A549 (cell line): ENCODE measurements at places on chromosomes 3 and 15. TPM values are rescaled to one million over a fixed set of nuclear protein-coding genes. Genes with fewer than 3 reads are reported as not detected.

OR5H15 gene
- not detected in 3 replicates for polyA plus RNA-seq

NR1I2 gene
- 0.05 TPM in 1 of 3 replicates, not detected in the others for polyA plus RNA-seq

NEO1 gene
- polyA plus RNA-seq = 26.8 to 35.1 TPM (median 30.3 TPM) in 3 replicates

RBP2 gene
- not detected in 3 replicates for polyA plus RNA-seq

MYNN gene
- polyA plus RNA-seq = 12.0 to 12.8 TPM (median 12.2 TPM) in 3 replicates

CSPG5 gene
- 0.93 to 1.1 TPM (median 1.1 TPM) in 3 replicates for polyA plus RNA-seq

ZMYND10 gene
- polyA plus RNA-seq = 0.71 to 0.84 TPM (median 0.77 TPM) in 3 replicates

ACAD9 gene
- 28.3 to 29.2 TPM (median 28.7 TPM) in 3 replicates for polyA plus RNA-seq

DPH6 gene
- 11.0 to 14.3 TPM (median 13.9 TPM) in 3 replicates for polyA plus RNA-seq

LRTM1 gene
- polyA plus RNA-seq = not detected in 3 replicates

IGSF11 gene
- 5.0 to 5.2 TPM (median 5.1 TPM) in 3 replicates for polyA plus RNA-seq

FES gene
- 0.39 to 0.50 TPM (median 0.45 TPM) in 3 replicates for polyA plus RNA-seq

RCCD1 gene
- polyA plus RNA-seq = 37.0 to 39.4 TPM (median 37.2 TPM) in 3 replicates

AHSG gene
- 0.05 to 0.08 TPM in 2 of 3 replicates, not detected in the other for polyA plus RNA-seq

DNA sequence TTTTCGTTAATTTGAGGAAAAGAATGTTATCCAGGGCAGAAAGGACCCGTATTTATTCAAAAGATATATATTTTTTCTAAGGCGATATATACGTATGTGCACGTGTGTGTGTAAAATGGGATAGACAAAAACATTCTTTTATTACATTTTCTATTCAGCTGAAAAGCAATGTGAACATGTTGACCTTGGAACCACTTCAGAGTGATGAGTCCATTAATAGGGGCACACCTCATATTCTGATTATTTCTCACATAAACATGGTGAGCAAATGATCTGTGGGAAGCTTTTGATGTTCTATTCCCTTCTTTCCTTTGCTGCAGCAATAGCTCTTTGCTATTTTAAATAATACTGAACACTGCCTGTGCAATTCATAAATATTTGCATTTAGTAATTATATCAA is 87.6 kb downstream of the SYNPR start:
- no peak for DNase-seq

- no peak for DNase-seq
These were observed 52.6 kb downstream of the ARNT2 start for GRCh38 chr15:80456517-80457492.

- no peak for DNase-seq
These were observed 147.0 kb upstream of the NR2F2 start for GRCh38 chr15:96183514-96183850.

- DNase-seq = no peak
These were observed 68.4 kb downstream of the WHAMM start for GRCh38 chr15:82877825-82878224.

- no peak for DNase-seq
These were observed 35.5 kb upstream of the ATP1B3 start for GRCh38 chr3:141840737-141841544.

GRCh38 chr15:48834756-48835155 is 23.9 kb upstream of the CEP152 start:
- no peak for DNase-seq

GRCh38 chr3:183259621-183260020 is 6.6 kb downstream of the B3GNT5 start:
- DNase-seq = no peak

DNA sequence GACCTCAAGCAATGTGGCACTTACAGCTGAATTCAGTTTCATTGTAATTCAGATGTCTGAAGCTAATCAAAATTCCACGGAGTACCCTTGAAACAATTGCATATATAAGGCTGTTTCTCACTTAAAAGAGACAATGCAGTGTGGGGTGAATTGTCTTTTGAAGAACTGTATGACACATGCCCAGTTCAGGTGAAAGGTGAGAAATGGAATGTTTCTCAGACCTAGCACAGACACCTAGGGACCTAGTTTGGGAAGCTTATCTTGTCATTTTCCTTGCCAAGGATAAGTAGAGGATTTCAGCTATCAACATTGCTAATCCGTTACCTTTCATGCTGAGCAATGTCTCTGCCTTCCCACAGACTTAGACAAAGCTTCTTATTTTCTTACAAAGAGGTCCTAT is 36.3 kb downstream of the MBNL1 start:
- DNase-seq = no peak

DNA sequence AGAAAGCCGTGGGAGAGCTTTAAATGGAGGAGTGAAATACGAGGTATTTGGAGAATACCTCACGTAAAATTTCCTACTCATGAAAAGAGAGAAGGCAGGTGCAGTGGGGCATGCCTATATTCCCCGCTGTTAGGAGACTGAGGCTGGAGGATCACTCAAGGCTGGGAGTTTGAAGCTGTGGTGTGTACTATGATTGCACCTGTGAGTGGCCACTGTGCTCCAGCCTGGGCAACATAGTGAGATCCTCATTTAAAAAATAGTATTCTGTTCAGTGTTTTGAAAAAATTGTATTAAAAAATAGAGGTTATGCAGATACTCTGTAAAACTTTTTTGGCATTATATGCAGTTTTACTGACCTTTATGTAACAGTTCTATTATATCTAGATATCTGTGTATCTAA is 20.0 kb downstream of the UBE2E1 start:
- no peak for DNase-seq

- no peak for DNase-seq
These were observed 896.9 kb downstream of the IGSF11 start for GRCh38 chr3:118137778-118138177.

- DNase-seq = no peak
These were observed 4.2 kb downstream of the TWF2 start for GRCh38 chr3:52234516-52235447.

DNA sequence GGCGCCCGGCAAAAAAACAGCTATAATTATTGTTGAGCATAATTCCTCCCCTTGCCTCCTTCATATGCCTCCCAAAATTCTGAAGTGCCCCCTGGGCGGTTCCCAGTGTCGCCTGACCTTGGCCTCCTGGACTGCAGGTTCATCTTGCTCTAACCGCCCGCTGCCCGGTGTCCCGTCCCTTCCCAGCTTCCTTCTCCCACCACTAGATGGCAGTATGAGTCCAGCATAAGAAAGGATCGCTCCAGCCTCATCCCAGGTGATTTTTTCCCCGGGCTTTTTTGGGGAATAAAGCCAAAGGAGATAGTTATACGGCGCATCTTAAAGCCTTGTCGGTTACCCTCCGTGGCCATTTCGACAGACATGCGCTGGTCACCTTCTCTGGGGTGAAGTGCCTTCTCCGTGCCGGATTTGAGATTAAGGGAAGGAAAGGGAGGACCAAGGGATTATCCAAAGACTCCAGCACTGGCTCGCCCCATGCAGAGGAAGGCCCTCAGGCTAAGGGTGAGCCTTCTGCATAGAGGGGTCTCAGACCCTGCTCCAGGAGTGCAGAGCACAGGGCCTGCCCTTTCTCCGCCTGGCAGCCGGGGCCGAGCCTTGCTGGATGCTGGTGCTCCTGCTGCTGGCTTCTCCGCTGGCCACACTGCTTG is 45.8 kb upstream of the TRA2B start:
- peak; percentile 61 for DNase-seq

DNA sequence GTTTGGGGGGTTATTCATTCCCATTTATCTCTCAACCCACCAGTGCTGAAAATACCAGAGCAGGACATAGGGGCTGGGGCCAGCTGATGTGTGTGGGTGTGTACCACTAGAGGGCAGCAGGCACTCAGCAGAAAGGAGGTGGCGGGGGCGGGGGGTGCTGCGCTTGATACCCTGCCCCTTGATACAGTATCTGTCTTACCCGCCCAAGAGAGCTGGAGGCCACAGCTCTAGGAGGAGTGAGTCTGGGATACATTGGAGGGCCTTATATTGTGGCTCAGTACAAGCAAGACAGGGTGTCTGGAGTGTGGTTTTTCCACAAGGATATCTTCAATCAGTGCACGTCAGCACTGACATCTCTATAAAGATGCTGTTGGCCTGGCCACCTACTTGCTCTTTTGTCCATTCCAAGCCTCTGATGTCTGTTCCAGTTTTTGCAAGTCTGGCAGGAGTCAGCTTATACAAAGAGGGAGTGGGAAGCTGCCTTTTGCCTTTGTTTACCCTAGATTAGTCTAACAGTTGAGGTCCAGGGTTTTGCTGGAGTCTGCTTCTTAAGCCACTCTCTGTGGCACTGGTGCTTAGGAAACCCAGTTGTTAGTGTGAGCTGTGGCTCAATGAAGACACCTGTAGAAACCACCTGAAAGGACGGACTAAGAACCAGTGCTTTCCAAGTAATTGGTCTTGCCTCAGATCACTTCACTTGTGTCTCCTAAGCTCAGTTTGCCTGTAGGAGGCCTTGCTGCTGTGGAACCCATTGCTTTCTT is 1.5 kb upstream of the RBM15B start:
- DNase-seq = peak; percentile 64

GRCh38 chr15:59567324-59567723 is 44.3 kb upstream of the GCNT3 start:
- DNase-seq = peak; percentile 72

DNA sequence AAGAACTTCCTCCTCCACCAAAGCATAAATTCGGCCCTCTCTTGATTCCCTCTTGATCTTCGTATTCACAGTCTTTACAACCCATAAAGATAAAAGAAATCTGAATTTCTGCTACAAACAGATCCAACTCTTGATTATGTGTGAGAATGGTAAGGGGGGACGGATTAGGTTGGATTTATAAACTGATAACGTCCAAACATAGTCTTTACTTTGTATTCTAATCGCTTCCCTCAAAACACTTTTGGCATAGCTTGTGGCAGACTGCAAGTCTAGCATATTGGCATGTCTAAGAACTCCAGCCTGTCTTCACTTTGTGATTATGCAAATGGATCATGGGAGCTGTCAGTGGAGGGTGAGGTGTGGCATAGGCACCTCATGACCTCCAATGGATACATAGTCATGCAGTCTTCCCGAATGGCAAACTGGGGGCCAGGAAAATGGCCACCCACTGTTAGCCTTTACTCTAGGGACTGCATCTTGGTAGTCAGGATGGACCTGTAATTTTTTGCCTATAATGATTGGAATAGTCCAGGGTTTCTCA is 24.3 kb upstream of the GPR171 start:
- DNase-seq = no peak

DNA sequence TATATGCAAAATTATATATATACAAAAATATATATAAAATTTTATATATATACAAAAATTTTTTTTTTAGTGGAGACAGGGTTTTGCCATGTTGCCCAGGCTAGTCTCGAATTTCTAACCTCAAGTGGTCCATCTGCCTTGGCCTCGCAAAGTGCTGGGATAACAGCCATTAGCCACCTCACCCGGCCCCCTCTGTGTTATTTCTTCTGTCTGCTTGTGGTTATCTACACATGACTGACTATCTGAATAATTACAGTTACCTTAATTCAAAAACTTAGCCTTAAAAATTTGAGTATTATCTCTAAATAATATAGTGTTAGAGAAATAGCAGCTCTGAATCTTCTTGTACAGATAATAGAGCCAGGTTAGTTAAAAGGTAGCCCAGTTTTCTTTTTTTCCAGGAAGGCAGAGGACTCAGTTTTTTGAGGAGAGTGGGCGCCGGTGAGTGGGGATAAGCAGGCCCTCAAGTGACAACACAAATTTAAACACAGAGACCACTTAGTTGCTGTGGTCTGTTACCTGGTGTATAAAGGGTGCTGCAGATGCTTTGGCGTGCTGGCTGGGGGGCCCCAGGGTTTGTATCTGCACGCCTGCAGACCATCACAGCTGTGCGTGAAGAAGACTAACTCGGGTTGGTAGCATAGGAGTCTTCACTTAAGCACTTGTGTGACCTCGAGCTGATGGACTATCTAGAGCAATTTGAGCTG is 83.7 kb downstream of the TRAK1 start:
- no peak for DNase-seq

GRCh38 chr3:43995547-43996378 is 245.9 kb upstream of the TOPAZ1 start:
- DNase-seq = no peak

- DNase-seq = no peak
These were observed 147.2 kb downstream of the SLCO3A1 start for GRCh38 chr15:92000709-92001108.

GRCh38 chr3:188663839-188664238 is 507.9 kb upstream of the TPRG1 start:
- no peak for DNase-seq

DNA sequence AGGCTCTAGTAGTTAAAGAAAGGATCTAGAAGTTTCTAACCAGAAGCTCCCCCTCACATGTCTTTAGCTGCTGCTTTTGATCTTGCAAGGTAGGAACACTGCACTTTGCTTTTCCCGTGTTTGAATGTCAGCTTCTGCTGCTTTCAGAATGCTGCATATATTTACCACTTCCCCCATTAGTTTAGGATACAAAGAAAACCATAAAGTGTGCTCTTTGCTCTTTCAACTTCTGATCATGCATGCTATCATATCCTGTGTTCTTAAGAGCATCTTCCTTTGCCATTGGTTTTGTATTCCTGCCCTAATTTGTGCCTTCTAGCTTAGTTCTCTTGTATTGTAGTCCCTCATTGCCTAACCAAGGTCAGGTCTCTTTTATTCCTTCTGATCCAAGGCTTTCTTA is 43.3 kb downstream of the ZNF609 start:
- DNase-seq = no peak

DNA sequence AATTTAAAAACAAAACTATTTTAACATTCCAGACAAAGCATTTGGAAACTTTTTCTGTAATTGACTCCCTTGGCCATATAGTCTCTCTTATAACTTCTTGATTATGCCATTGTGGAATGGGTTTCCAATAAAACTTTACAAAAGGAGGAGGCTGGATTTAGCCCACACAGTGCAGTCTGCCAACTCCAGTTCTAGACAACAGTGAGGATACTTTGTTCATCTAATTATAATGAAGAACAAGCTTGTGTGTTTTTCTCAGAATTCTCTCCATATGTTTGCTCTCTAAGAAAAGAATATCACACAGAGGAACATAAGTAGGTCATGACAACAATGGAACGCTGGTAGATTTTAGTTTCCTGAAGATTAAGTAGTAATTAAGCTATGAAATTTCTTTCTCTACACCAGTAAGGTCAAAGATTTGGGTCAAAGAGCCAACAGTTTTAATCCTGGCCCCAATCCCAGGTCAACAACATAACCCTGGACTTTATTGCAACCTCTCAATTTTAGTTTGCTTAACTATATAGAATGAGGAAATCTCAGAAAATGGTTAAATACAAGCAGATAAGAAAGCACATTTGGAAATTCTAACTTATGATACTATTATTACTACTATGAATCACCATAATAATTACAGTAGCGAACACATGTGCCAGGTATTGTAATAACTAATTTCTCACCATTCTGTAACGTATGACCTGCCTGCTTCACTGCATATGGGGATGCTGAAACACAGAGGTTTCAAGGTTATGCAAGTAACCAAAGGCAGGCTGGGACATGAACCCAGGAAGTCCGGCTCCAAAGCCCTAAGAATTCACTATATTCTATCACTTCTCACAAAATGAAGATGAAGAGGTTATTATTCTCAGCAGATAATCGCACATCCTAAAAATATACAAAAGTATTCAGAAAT is 65.7 kb downstream of the TJP1 start:
- DNase-seq = no peak

DNA sequence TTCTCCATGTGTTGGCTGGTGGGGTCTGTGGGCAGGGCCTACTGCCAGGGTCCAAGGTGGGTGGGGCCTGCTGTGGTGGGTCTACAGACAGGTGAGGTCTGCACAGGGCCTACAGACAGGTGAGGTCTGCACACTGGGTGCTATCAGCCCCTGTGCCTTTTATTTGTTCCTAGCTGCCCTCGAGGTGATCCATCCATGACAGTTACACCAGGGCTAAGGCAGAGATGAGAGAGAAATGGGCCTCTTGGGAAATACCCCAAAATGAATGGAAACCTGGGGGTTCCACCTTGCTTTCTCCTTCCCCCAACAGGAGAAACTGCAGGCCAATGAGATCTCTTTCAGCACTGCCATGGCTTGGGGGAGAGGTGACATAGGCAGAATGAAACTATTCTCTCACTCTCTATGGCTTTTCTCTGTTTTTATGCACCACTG is 36.4 kb downstream of the CFAP100 start:
- DNase-seq = no peak

- no peak for DNase-seq
These were observed 34.5 kb downstream of the VPS8 start for GRCh38 chr3:184846496-184846895.
